Hindlimb muscle (tissue), 1 donor: ENCODE measurements at places on chromosomes 11 and 22. TPM values are rescaled to one million over a fixed set of nuclear protein-coding genes. Genes with fewer than 3 reads are reported as not detected.

GRCh38 chr11:134332189-134332631, 422 bp downstream of the GLB1L2 start:
- no peak for DNase-seq

DNA sequence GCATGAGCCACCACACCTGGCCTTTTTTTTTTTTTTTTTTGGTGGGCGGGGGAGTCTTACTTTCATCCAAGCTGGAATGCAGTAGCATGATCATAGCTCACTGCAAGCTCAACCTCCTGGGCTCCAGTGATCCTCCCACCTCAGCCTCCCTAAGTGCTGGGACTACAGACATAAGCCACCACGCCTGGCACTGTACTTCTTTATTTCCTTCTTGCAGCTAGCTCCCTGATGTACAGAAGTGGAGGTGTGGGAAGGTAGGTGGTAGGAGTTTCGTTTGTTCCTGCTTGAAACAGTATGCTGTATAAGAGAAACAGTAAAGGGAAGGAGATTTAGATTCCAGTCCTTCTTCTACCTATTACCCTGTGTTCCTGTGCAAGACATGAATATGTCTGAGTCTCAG, 72.1 kb downstream of the WNT11 start:
- DNase-seq, result no peak

DNA sequence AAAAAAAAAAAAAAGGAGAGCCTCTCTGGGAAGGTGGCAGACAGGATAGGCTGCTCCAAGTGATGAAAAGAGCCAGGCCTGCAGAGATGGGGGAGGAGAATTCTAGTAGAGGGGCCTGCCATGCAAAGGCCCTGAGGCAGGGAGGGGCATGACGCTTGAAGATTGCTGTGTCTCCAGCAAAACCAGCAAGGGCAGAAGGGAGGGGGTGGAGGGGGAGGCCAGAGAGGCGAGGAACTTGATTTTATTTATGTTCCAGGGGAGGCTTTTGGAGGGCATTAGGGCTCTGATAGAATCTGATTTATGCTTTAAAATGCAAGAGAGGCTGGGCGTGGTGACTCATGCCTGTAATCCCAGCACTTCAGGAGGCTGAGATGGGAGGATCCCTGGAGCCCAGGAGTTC, 16.7 kb upstream of the PACSIN2 start:
- DNase-seq, result no peak

The IGLL1 gene
- polyA plus RNA-seq, result 0.41 TPM

- peak; percentile 95 for DNase-seq
These were observed at the start of gene MAFF for GRCh38 chr22:38201711-38202436. Gene MAFF, plus strand, starts transcription at chr22:38201994. Its CDS starts 11,860 bp downstream, at chr22:38213854.

GRCh38 chr11:121614636-121615240, 162.0 kb upstream of the SORL1-AS1 start:
- no peak for DNase-seq

- no peak for DNase-seq
These were observed 242.0 kb downstream of the SBF2 start for GRCh38 chr11:10051868-10052586.

The CCDC116 gene
- 0.45 TPM for polyA plus RNA-seq

GRCh38 chr11:106459135-106459534, 381.7 kb downstream of the AASDHPPT start:
- DNase-seq, result no peak

DNA sequence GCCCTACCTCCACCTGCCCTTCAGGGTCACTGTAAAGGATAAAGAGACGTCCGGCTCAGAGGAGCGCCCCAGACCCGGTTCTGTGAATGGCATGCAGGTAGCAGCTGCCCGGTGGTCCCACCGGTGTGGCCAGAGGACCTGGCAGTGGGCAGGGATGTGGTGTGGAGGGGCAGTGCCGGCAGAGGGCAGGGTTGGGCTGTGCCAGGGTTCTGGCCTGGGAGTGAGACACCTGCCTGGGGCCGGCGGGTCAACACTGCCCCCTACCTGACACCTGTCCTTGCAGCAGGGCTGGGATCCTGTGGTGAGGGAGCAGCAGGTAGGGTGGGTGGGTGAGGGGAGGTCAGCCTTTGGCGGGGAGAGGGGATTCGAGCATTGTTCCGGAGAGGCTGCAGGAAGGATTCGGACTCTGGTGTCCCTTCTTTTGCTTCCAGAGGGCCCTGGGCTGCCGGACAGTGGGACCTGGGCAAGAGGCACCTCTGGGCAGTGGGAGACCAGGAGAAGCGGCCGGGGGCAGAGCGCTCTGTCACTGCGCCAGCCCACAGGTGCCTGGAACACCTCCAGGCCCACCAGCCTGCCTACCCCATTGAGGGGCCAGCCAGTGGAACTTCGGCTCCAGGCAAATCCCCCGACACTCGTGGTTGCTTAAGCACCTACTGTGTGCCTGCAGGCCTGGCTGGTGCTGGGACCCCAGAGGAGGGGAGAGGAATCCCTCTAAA, 1.6 kb upstream of the PHLDA2 start:
- no peak for DNase-seq

GRCh38 chr11:126084608-126084912, 21.9 kb upstream of the CDON start:
- DNase-seq, result no peak

DNA sequence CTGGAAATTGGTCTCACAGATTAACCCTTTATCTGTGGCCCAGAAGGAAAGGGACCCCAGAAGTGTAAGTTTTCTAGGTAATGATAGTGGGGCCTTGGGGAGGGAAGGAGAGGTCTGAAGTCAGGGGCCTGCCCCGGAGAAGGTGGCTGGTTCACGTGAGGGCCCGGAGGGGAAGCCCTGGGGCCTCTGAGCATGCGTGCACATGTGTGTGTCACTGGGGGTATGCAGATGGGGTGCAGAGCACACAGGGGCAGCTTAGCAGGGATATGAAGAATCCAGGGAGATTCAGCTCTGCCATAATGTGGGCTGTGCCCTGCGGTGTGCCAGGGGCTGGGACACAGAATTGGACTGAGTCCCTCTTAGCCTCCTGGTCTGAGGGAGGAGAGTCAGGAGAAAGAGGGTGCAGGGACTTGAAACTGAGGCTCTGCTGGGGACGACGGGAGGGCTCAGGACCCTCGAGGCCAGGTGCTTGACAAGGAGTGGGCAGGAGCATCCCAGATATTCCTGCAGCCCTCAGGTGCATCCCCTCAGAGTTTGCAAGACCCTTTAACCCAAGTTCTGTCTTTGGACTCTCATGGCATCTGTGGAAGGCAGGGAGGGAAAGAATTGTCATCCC, 15.5 kb downstream of the MYO7A start:
- no peak for DNase-seq

GRCh38 chr11:60468829-60469228, 13.2 kb downstream of the MS4A1 start:
- no peak for DNase-seq

The KCTD14 gene
- polyA plus RNA-seq, result 1.2 TPM
